ENCODE measurements at places on chromosomes 3 and 15. TPM values are rescaled to one million over a fixed set of nuclear protein-coding genes. Genes with fewer than 3 reads are reported as not detected.

The NEK10 gene
- total RNA-seq: 0.74 TPM

The CA12 gene
- total RNA-seq: not detected

The ALDH1A2 gene
- not detected for total RNA-seq

The POPDC2 gene
- total RNA-seq: 3.3 TPM

The ZBBX gene
- not detected for total RNA-seq

The PAQR9 gene
- total RNA-seq: not detected

The HYPK gene
- 15.8 TPM for total RNA-seq

The BCHE gene
- not detected for total RNA-seq

The GOLGB1 gene
- 26.0 TPM for total RNA-seq

The NISCH gene
- 82.6 TPM for total RNA-seq

The LRRIQ4 gene
- total RNA-seq: 0.13 TPM

The PIGZ gene
- 1.9 TPM for total RNA-seq

The TMEM266 gene
- total RNA-seq: not detected

The VIPR1 gene
- total RNA-seq: 9.1 TPM

The BTLA gene
- total RNA-seq: 22.3 TPM

The SERINC4 gene
- 0.21 TPM for total RNA-seq

The SCN11A gene
- not detected for total RNA-seq

The STAC gene
- total RNA-seq: not detected
